ENCODE measurements at places on chromosomes 13 and 19. TPM values are rescaled to one million over a fixed set of nuclear protein-coding genes. Genes with fewer than 3 reads are reported as not detected.
A peak's percentile ranks its signal among the peaks of the same experiment; 100 is the strongest.

GRCh38 chr19:52942386-52943133 lies 19.3 kb upstream of the ZNF888 start:
- DNase-seq, result peak; percentile 96

- no peak for DNase-seq
Observed at GRCh38 chr19:35782589-35782988, 7.2 kb downstream of the ARHGAP33 start.

DNA sequence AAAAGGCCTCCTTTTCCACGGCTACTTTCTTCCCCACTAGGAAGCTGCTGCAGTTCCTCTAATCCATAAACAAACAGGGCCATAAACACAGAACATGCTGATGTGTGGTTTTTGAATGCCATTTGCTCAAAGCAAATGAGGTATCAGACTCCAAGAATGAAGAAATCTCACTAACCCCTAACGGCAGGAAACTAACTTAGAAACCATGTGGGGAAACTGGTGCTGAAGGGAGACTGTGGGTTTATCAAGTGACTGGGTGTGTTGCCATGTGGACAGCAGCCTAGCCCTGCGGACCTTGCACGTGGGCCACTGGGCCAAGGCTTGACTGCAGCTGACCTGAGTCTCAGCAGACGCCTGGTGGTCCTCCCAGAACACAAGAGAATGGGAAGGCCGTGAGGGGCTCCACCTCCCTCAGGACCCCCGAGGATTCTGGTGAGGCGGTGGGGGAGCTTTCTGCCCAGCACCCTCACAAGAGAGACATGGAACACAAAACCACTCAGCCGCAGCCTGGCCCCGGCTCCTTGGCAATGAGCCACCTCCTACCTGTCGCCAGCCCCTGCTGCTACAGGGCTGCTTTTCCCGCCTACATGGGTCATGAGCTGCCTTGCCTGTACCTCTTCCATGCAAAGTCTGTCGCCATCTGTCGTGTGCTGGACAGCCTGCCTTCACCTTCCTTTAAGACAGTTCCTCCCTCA lies 10.6 kb downstream of the SLC15A1 start:
- no peak for DNase-seq

GRCh38 chr13:24617256-24618010 lies 62.8 kb upstream of the ATP12A start:
- no peak for DNase-seq

DNA sequence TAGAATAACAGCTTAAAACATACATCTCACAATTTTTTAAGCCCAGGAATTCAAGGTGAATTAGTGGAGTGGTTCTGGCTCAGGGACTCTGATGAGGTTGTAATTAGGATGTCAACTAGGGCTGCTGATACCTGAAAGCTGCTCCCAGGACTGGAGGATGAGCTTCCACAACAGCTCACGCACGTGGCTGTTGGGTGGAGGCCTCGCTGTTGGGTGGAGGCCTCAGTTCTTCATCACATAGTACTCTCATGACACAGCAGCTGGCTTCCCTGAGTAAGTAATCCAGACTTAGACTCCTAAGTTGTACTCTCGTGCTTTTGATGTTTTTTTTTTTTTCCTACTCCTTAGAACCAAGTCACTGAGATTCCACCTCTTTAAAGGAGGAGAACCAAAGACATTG lies 577.1 kb upstream of the PRR20A start:
- no peak for DNase-seq

- peak; percentile 49 for DNase-seq
Observed at GRCh38 chr13:111492341-111492950, 172.0 kb downstream of the TEX29 start.

DNA sequence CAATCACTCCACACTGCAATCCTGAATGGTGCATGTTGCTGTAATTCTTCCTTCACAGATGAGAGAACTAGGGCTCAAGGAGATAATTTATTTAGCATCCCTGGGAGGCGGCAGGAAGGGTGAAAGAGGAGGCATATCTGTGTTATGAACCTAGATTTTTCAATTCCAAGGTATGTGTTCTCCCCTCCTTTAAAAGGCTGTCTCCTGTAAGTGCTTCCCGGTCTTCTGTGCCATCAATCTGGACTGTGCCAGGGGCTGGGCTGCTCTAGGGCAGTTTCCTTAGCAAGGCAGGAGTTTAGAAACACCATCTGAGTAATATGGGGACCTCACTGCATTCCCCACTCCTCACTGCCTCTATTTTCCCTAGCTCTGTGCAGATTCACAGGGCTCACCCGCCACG lies 185.0 kb downstream of the RFC3 start:
- DNase-seq, result no peak

DNA sequence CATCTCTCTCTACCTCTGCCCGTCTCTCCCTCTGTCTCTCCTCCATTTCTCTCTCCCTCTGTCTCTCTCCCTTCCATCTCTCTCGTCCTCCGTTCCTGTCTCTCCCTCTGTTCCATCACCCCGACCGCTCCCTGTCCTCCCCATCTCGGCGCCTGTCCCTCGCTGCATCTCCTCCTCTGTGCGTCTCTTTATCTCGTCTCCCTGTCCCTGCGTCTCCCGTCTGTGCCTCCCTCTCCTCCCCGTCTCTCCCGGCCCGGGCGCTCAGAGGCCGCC lies 4.6 kb downstream of the GRIN2D start:
- no peak for DNase-seq

DNA sequence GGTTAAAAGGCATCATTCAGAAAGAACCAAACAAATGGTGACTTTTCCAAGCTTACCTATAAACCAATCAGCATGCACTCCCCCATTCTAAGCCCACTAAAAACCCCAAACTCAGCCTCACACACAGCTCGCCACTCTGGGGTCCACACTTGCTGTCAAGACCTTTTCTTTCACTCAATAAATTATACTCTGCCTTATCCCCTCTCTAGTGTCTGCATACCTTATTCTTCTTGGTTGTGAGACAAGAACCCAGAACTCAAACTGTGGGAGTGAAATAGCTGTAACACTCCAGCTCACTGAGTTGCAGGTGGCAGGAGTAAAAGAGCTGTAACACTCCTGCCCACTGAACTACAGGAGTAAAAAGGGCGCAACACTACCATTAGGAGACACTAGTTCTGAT lies 559.0 kb downstream of the TBC1D4 start:
- no peak for DNase-seq

DNA sequence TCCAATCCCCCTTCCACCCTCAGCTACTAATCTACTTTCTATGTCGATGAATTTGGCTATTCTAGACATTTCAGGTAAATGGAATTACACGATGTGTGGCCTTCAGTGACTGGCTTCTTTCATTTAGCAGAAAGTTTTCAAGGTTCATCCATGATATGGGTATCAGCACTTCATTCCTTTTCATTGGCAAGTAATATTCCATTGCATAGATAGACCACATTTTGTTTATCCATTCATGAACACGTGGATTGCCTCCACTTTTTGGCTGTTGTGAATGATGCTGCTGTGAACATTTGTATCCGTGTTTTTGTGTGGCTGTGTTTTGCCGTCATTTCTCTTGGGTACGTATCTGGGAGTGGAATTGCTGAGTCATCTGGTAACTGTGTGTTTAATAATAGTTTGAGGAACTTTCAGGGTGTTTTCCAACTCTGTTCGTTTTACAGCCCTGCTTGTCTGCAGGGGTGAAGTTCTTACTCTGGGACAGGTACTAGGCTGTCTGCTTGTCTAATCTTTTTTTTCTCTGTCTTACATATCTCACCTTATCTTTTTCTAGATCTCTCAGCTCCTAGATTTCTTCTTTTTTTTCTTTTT lies 32.5 kb downstream of the MARK4 start:
- no peak for DNase-seq

- no peak for DNase-seq
Observed at GRCh38 chr13:59446391-59446790, 717.3 kb downstream of the DIAPH3 start.

- no peak for DNase-seq
Observed at GRCh38 chr13:28470296-28470695, 24.6 kb downstream of the FLT1 start.

The CGB5 gene
- not detected for total RNA-seq

Data from type B pancreatic cell (in vitro differentiated cells).